EL (cell line): ENCODE measurements at places on chromosomes 6 and 20.
A peak's percentile ranks its signal among the peaks of the same experiment; 100 is the strongest.

DNA sequence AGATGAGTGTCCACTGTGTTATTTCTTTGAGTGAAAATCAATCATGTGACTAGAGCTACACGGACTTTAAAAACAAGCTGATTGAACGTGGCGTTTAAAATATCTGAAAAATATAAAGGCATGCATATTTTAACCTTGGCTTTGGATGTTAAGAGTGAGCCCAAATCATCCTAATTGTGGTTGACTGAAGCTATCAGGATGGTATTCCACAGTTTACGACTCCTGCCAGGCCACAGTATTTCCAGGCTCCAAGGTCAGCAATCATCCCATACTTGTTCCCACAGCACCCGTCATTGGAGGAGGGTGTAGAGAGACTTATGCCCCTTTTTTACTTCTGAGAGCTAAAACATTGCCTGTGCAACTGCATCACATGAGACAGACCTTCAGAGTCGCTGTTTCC lies 43.2 kb upstream of the TMX4 start:
- no peak for DNase-seq

DNA sequence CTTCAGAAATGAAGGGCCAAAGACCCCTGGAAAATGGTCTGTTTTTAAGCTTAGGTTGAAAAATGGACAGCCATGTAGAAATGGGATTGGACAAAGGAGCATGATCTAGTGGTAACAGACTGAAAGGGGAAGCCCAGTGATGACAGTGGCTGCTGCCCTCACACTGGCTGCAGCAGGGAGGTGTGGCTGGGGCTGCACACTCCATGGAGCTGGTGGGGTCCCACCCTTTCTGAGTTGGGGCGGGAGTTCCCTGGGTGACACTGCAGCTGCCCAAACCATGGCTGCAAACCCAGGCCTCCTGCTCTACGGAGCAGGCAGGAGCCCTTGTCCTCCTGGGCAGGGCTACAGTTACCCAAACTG lies 8.5 kb upstream of the PACSIN1 start:
- DNase-seq: no peak

- DNase-seq: no peak
Measured at GRCh38 chr20:21265261-21266190, 37.6 kb upstream of the XRN2 start.

- peak; percentile 76 for DNase-seq
Measured at GRCh38 chr6:52390361-52390727, 28.4 kb downstream of the PAQR8 start.

DNA sequence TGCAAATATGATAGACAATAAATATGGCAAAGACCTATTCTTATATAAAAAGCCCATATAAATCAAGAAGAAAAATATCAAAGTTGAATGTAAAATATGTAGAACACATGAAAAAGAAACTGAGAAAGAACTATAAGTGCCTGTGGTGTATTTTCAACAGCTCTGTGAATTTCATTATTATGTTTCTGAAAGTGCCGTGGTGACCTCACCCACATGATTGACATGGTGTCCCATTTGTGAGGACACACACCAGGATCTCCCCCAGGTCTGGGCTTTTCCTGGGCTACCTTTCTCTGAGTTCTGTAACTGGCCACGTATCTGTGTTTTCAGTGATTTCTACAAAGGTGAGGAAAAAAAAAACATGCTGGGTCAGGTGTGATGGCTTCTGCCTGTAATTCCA lies 86.7 kb downstream of the BMP6 start:
- DNase-seq: no peak

DNA sequence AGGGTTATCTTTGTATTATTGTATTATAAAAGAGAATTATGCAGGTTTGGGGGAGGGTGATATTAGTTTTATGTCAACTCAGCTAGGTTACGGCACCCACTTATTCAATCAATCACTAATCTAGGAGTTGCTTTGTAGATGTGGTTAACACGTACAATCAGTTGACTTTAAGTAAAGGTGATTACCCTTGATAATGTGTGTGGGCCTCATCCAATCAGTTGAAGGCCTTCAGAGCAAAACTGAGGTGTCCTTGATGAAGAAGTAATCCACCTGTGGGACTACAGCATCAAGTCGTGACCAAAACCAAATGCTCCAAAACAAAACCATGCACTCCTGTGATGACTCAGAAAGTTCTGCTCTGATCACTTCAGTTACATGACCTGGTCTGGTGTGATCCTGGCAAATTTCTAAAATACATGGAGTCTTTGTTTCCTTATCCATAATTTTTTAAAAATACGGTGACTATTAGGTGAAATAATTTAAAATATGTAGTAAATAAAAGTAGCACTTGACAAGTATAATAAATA lies 114.1 kb downstream of the IYD start:
- no peak for DNase-seq

GRCh38 chr6:42297661-42298060 lies 80.0 kb upstream of the MRPS10 start:
- DNase-seq: no peak

DNA sequence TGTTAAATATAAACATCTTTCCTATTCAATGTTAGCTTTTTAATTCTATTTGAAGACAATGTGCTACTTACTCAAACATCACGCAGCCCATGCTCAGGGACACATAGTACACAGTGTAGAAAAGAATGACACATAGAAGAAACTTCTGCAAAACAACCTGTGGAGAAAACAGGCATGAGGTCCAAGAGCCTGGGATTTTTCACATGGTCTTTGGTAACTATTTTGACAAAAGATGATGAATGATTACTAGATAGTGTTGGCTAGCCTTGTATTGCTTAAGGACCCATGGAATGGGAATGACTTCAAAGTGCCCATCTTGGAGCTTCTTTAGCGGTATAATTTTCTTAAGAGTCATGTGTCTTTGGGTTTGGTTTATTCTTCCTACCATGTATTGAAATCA lies 15.4 kb downstream of the TMEM244 start:
- DNase-seq: no peak

DNA sequence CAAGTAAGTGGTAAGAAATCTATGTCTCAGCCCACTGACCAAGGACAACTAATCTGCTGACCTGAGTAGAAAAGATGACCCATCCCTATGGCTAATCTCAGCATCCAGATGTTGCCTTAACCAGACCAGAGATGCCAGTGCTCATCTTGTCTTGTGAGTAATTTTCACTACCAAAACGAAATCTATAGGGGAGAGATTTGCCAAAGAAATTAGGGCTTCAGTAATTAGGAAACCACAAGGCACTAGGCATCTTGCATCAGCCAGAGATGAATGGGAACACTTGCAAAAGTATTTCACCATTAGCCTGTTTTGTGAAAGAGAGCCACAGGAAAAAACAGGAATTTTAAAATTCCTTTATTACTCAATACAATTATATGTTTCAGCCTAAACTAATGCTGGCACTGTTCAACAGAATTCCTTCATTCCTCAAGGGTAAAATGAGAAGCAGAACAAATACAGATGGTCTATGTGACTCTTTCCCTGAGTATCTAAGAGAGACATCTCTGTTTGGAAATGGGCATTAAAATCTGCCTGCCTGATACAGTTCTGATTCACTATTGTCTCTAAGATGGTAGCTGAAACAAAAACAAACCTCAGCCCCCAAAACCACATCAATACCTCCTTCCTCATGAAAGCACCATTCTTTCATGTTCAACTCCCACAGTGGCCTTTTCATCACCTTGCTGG lies 87.8 kb downstream of the GMDS start:
- peak; percentile 73 for DNase-seq

DNA sequence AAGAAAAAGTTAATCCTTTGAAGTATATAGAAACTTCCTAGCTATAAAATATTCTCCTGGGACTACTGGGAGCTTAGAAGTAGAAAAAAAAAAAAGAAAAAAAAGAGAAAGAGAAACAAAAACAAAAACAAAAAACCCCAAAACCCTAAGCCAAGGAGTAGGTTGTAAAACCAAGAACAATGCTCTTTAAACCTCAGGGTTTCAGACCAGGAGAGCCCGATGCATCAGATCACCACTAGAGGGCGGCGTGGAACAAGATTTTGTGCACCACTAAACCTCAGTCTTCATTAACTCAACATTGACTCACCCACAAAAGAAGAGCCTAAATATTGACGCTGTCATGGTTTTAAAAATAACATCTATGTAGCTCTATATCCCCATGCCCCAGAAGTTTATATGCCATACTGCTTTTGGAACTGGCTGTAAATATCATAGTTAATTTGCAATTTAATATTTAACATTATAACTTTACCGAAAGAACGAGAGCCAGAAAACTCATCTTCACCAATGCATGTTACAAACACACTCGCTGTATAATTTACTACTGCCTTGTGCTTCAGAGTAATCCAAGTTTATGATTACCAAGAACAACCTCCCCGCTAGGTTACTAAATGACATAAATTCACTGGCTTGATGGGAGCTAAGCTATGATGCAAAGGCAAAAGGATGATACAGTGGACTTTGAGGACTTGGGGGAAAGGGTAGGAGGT lies 19.2 kb downstream of the MCUR1 start:
- DNase-seq: peak; percentile 80

DNA sequence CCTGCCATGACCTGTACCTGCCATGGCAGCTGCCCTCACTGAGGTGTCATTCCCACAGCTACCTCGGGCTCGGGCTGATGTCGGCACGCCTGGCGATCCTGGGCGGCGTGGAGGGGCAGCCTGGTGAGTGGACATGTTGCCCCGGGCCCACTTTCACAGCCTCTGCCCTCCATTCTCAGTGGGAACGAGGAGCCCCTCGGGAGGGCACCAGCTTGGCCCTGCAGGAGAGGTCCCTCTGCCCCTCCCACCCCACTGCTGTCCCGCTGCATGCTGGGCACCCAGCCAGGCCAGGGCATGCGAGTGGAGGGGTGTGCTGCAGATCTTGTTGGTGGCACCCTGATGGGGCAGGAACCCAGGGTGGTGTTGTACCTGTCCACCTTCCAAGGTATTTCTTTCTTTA lies 23.0 kb downstream of the ENTPD6 start:
- DNase-seq: no peak

GRCh38 chr20:46324960-46325703 lies 16.8 kb upstream of the CDH22 start:
- peak; percentile 32 for DNase-seq

DNA sequence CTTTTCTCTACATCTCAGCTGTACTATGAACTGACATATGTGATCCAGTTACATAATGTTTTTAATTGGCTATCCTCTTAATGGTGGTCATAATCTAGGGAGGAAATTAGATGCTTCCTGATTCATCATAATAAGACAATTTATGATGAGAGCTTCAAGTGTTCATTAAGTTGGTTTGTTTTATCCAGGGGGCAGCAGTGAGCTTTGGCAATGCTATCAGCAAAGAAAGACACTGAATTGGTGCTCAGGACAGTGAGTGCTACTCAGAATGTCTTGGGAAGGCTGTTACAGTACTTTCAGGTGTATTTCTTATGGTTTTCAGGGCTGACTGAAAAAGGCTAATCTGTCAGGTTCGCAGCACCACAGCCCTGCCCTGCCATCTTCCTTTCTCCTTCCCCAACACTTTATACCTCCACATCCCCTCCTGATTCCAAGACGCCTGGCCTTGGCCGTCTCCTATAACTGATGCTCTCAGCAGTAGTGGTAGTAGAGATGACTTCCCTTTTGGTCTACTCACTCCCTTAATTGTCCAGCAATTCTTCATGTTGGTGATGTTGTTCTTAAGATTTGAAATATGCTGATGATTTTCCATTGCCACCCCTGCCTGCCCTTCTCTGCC lies 67.0 kb upstream of the TNFAIP3 start:
- DNase-seq: peak; percentile 64

DNA sequence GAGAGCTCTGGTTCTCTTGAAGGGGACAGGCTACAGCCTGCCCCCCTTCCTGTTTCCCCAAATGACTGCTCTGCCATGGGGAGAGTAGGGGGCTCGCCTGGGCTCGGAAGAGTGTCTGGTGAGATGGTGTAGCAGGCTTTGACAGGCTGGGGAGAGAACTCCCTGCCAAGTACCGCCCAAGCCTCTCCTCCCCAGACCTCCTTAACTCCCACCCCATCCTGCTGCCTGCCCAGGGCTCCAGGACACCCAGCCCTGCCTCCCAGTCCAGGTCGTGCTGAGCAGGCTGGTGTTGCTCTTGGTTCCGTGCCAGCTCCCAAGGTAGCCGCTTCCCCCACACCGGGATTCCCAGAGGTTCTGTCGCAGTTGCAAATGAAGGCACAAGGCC lies 9.8 kb downstream of the VEGFA start:
- DNase-seq: no peak

DNA sequence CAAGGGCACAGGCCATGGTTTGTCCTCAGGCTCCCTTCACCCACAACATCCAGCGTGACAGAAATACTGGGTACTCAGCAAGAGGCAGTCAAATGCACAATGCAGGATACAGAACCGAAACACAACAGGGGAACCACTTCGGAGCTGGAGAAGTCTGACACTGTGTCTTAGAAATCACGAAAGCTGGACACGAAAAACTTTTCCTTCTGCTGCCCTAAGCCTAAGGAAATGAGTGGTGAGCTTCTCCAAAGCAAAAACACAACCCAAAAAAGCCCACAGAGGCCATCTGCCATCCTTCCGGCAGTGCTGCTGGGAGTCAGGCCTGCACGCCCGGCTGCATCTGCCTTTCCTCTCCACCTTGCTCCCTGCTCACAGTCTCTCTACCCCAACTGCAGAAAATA lies 106.3 kb downstream of the SLC23A2 start:
- no peak for DNase-seq

DNA sequence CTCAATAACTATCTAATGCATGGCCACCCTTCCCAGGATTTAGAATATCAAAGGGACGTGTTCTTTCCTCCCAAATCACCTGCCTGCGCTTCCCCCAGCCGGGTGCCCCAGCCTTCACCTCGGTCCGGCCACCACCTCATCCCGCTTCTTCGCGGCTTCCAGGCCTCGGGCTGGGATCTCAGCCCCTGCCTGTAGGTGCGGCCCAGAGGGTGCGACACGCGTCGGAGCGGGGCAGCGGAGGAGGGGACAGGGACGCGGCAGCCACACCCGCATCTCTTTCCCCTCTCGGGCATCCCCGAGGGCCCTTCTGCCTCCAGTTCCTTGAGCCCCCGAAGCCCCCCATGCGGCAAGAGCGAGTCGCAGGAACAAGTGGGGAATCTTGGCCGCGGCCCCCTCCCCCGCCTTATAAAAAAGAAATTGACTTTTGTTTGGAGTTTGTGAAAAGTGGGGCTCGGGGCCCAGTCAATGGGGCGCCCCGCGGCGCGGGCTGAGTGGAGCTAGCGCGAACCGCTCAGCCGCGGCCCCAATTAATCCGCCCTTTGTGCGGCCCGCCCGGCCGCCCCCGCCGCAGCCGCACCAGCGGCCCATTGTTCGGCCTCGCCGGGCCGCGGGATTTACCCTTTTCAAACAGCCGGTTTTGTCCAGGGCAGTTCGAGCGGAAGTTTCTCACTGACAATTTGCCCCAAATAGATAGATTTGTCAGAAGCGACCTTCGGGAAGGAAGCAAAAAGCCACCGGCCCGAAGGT lies 8.4 kb upstream of the NR2E1 start:
- no peak for DNase-seq

GRCh38 chr6:35506536-35506935 lies 6.2 kb downstream of the TULP1 start:
- DNase-seq: no peak

- DNase-seq: peak; percentile 70
Measured at GRCh38 chr6:159110013-159110412, 59.2 kb upstream of the FNDC1 start.
